Activated CD4-positive, CD25-positive, alpha-beta regulatory T cell treated with anti-CD3 and anti-CD28 coated beads, Interleukin-2, amount 50 U/mL, for 72 hours (primary cell): ENCODE measurements at places on chromosomes 6 and 20.

DNA sequence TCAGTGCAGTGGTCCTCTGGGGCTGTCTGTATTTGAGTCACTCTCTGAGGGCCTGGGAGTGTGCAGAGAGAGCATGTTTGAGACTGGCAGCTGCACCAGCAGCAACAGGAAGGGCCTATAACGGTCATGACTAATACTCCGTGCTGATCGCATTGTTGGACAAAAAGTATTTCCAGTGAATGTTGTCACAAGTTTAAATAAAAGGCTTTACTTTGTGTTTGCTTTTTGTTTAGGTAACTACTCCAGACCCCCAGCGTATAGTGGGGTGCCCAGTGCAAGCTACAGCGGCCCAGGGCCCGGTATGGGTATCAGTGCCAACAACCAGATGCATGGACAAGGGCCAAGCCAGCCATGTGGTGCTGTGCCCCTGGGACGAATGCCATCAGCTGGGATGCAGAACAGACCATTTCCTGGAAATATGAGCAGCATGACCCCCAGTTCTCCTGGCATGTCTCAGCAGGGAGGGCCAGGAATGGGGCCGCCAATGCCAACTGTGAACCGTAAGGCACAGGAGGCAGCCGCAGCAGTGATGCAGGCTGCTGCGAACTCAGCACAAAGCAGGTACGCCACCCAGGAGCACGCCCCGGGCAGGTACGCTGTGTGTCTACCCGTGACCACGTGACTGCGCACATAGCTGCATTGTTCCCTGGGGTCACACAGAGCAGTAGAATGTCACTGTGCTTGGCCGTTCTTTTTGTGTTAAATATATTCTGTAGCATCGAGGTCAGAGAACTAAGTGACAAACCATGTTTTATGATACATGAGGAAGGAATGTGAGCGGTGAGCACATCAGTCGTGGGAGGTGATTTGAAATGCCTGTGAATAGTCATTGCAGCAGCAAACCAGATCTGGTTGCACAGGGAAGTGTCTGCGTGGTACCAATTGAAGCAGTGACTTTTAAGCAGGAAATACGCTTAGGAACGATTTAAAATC is 174.7 kb downstream of the TMEM242 start:
- no peak for DNase-seq

DNA sequence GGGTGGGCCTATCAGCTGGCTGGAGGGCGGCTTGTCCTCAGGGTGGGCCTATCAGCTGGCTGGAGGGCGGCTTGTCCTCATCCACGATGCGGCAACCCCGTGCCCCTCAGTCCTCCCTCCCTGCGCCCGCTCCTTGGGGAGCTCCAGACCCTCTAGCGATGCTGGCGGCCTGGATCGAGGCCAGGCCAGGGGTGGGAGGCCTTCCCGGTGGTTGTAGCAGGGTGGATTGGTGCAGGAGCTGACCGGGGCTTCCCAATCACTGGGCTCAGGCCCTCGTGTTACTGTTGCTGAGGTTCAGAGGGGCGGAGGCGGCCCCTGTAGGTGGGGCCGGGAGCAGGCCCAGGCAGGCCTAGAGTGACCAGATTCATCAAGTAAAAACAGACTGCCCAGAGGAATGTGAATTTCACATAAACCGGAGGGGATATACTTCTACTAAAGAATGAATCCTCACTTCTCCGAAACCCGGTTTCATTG is 8.8 kb downstream of the SLC17A9 start:
- DNase-seq: no peak

DNA sequence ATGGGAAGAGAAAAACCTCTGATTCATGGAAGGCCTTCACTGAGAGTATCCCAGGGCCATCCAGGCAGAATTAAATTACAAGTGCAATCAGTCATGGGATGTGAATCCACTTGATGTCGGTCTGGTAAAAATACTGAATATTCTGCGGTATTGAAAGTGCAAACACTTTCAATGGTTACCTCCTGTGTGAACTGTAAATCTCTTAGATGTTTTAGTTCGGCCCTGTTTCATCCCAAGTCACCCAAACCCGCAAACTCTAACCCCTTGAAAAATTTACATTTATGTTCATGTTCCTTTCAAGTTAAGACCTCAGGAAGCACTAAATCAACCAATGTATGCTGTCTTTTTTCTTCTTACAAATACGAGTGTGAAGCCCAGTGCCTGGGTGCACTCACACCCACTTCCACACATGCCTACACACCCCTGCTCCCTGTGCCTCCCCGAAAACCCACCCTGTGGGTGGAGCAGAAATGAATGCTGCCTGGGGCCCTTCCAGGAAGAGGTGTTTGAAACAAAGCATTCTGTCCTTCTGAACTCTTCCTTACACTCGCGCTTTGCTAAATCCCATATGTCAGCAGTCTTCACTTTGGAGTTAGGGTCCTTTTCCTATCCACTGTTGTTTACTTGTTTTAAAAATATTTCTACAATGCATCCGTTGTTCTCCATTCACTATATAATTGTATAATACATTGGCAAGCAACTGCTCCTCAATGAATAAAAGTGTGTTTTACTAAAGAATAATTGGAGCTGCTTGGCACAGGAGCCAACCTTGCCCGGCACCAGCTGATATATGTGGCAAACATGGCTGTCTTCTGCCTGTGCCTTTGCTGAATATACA is 62.7 kb downstream of the FYN start:
- no peak for DNase-seq

- DNase-seq: no peak
These were observed 787 bp upstream of the CARMIL1 start for GRCh38 chr6:25278261-25278913.

DNA sequence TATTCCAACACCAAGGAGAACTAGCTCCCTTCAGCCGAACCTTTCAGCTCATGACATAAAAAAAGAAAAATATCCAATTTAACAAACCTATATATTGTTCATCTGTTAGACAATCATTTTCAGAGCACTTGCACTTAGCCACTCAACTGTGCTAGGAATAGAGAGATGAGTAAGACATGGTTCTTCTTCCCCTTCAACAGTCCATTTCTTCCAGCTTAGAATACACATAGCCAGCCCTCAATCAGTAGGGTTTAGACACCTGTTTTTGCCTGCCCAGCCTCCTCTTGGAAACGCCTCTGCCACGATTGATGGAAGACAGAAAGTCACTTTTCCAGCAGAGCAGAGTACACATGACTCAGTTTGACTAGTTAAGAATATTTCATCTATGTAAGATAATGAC is 21.8 kb downstream of the ADNP start:
- DNase-seq: no peak

DNA sequence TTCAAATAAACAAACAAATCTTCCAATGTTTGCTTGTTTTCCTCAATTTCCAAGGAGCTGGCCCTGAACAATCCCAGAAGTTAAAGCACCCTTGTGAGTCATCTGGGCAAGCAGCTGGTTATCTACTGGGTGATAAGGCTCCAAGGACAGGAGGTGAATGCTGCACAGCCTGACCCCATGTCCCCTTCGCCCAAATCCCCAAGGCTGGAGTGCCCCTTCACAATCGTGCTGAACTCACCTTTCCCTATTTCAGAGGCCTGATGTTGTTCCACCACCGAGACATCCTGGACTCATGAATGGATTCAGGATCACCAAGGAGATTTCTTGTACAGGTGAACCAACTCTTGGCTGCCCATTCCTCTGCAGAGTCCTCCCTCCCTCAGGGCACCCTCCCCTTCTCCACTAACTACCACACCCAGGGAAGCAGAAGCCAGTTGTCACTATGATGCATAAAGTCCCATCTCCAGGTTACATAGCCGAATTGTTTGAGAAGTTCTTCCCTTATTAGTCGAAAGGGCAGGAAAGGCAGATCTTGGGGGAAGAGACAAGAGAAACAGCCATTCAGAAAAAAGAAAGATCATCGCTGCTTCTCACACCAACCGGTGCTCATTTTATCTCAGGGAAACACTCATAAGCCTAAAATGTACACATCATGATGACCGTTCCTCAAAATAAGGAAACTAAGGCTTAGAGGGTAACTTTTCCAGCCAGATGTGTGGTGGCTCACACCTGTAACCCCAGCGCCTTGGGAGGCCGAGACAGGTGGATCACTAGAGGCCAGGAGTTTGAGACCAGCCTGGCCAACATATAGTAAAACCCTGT is 138.8 kb upstream of the RREB1 start:
- no peak for DNase-seq

GRCh38 chr6:144675231-144675861 is 390.2 kb downstream of the UTRN start:
- DNase-seq: no peak

DNA sequence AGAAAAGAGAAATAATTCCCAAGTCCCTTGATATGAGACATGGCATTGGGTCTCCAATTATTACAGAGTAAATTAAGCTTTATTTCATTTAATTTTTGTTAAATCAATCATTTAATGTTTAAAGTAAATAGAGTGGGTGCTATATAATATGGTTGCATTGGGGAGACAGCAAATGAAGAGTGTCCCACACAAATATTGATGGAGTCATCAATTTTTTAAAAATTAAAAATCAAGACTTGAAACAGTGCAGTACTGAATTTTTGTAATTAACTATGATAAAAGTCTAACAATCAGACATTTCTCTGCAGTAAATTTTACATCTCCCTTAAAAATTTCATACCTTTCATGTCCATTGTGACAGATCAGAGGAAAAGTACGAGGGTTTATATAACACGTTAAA is 193.9 kb upstream of the ID4 start:
- no peak for DNase-seq

DNA sequence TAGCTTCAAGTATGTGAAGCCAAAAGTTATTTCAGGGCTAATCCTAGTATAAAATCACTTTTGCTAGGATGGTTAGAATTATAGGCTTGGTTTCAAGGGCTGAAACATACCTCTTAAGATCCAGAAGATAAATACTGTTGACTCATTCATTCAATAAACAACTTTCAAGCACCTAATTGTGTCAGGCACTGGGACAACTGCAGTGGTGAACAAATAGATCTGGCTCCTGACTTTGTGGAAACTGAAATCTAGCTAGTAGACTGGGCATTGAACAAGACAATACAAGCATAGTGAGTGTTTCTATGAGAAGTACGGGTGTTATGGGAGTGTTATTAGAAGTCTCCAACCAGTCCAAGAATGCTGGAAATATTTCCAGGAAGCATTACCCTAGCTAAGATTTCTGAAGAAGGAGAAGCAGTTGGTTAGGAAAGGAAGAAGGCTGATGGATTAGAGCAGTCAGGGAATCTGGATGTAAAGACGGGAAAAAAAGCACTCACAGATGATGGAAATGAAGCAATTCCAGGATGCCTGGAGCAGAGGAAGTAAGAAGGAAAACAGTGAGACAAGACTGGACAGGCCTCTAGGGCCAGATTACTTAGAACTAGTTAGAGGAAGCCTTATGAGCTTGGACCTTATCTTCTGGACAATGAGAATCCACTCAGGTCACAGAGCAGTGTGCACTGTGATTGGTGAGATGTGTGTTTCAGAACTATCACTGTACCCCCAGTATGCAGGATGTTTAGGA is 132.6 kb upstream of the RAB32 start:
- DNase-seq: no peak

DNA sequence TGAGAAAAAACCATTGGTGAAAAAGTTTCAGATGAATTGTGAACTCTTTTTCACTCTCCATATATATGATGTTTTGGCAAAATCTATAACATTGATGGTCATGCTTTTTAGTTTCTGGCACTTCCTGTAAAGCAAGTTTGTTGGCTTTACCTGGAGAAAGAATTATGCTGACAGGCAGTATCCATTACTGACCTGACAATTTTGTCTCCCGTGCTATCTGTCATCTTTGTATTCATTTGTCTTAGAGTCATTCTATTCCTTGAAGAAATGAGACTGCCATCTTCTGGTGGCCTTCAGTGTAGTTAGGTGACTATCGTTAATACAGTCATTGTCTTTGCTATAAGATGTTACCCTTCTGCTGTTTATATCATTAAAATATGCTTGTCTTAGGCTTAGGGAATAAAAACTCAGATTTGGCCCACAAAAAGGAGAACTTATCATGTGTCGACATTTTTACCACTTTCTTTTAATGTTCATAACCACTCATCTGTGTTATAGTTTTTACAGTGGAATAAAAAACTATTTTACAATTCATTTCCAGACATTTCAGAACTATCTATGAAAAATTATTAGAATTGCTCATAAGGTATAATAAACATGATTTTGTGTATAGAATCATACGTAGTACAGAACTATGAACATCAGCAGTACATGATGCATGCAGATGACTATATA is 707.0 kb downstream of the EPM2A start:
- no peak for DNase-seq

DNA sequence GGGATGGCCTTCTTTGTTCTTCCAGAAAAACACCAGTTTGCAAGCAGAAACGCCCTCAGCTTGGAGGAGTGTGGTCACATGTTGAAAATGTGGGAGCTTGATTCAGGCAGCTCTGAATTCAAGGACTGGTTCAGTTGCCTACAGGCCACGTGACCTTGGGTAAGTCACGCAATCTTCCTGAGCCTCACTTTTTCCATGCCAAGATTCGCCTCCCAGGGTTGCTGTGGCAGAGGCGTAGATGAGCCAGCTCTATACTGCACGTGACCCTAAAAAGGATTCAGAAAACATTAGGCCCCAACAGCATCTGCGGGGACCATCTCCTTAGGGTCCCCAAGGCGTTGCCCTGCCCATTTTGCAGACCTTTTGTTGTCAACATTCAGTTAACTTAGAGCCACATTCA is 112.0 kb upstream of the SNX9 start:
- DNase-seq: no peak

DNA sequence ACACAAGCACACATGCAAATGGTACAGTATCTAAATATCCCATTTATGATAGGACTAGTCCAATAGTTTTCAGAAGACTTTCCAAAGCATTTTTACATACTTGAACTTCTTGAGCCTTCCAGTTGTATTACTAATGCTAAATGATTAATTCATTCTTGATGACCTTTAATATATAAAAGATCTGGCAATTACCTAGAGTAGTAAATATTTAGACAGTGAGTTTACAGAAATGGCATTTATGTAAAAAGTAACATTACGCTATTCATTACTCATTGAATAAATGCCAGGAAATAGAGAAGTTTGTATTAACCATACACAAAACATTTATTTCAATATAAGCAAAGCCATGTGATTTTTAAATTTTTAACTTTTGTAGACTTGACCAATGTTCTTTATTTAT is 158.8 kb downstream of the DST start:
- DNase-seq: no peak

- no peak for DNase-seq
These were observed 282.5 kb downstream of the ESR1 start for GRCh38 chr6:152089992-152090391.
